Right atrium auricular region (tissue), 2 donors: ENCODE measurements at places on chromosomes 3 and 15. TPM values are rescaled to one million over a fixed set of nuclear protein-coding genes. Genes with fewer than 3 reads are reported as not detected.

DNA sequence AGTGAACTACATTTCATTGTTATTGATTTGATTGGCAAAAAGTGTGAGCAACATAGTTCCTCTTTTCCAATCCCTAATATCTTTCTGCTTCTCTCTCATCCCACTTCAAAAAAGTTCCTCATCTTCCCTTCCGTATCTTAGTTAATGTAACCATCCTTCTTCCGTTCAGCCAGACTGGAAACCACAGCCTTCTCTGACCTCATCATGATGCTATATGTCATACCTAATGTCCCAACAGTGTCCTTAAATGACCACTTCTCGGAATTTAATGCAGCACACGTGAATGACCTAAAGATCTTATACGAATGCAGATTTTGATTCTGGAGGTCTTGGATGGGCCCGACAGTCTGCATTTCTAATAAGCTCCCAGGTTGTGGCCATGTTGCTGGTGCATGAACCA is 320.3 kb upstream of the SATB1 start:
- no peak for DNase-seq

- no peak for DNase-seq
Observed at GRCh38 chr15:97736748-97737147, 223.8 kb upstream of the ARRDC4 start.

DNA sequence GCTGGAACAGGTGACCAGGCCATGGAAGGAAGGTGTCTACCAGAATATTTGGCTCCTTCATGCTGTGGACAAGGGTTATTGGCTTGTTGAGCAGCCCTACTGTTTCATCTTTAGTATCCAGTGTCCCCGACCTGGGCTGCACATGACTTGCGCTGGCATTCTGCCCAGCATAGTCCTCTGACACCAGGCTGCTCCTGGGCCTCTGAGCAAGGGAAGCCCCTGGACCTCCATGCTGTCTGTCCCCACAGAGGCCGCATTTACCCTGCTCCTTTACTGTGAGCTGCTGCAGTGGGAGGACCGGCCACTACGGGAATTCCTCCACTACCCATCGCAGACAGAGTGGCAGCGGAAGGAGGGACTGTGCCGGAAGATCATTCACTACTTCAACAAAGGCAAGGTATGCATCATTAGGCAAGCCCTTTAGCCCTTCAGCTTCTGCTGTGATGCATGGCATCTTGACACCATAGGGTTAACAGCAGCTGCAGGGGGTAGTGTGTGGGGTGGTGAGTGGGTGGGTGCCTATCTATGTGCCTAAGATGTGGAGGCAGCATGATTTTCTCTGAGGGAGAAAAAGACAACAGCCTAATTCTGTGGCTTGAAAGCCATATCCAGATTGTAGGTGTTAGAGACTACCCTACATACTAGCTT is 44.0 kb upstream of the MANF start:
- DNase-seq, result no peak

DNA sequence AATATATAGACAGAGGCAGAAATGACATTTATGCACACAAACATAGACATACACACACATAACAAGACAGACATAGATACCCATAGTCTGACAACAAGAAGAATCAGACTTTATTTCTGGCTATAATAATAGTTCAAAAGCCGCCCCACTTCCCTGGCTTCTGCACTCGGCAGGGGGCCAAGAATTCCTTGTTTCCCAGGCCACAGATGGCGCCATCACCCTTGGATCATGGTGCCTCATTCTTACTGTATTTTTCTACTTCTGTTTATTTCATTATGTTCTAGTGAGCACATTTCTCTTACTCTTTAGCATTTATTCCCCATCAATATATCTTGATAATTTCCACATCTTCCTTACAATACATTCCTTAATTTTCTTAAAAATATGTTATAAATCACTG is 387.5 kb downstream of the NLGN1 start:
- DNase-seq, result no peak

GRCh38 chr3:62161371-62161770 is 212.0 kb downstream of the FEZF2 start:
- DNase-seq, result no peak

GRCh38 chr3:73469331-73469730 is 155.4 kb downstream of the PDZRN3 start:
- DNase-seq, result no peak

GRCh38 chr15:92989470-92989869 is 89.3 kb downstream of the CHD2 start:
- DNase-seq, result no peak

- no peak for DNase-seq
Observed at GRCh38 chr15:59002418-59002859, 15.0 kb downstream of the RNF111 start.

GRCh38 chr3:113274425-113275257 is 63.3 kb downstream of the BOC start:
- DNase-seq, result no peak

- no peak for DNase-seq
Observed at GRCh38 chr3:47418167-47419082, 37.6 kb downstream of the PTPN23 start.

- DNase-seq, result no peak
Observed at GRCh38 chr3:3629911-3630310, 169.3 kb upstream of the LRRN1 start.

DNA sequence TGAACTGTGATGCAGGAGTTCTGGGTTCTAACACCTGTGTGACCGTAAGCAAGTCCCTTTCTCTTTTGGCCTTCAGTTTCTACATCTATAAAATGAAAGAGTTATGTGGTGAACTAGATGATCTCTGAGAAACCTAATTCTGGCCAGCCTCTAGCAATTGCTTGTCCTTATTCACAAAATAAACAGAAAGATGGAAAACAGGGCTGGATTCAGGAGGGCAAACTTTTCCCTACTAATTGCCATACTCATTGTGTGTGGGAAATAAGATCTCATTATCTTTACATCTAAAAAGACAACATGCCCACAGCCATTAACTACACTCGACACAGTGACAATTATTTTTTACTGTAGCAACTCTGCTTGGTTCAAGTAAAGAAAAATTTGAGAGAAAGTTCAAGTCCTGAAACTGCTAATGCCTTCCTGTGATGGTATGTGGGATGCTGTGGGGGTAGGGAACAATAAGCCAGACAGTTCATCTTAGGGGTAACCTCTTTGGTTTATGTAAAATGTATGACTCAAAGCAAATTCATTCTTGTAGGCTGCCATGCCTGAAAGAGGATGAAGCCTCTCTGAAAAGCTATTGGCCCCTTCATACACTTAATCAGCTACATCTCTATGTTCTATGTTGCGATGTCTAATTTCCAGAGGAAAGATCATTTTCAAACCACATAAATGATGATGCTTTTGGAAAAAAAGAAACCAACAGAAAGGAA is 177.6 kb upstream of the BCL6 start:
- no peak for DNase-seq

DNA sequence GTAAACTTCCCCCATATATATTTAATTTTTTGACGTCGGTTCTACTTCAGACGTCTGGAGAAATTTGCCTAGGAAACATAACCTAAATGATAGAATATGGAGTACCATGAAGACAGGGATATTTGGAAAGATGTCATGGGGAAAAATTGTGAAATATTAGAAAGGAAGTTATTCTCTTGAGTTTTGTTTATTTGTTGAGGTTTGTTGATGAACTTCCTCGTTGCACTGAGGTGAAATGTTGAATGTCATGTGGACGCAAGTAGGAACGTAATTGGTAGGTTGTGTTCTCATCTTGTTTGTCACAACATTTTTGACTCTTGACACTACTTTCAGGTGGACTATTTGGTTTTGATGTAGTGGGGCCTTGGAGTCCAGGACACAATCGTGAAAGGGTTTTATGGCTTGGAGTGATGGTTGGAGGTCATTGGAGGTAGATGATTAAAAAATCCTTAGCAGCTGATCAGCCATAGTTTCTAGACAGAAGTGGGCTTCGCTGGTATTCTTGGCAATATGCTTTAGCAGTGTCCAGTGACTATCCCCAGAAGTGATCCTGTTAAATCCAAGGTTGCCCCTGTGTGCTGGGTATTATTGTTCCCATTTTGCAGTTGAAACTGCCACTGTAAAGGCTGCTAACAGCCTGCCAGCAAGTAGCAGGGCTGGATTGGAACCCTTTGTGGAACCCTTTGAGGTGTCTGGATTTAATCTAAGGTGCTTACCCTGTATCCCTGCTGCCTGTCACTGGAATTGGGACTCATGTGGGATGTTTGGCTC is 1.5 kb downstream of the ABHD5 start:
- no peak for DNase-seq

- DNase-seq, result no peak
Observed at GRCh38 chr15:100940767-100941379, 21.7 kb downstream of the LRRK1 start.

LDHAL6B gene
- not detected for total RNA-seq

RHCG gene
- total RNA-seq, result 0.43 TPM

TRPC1 gene
- 20.2 TPM for total RNA-seq

KLHL40 gene
- total RNA-seq, result 0.63 TPM

SEMA3F gene
- total RNA-seq, result 18.7 TPM

NEK11 gene
- 2.2 TPM for total RNA-seq
